ENCODE measurements at places on chromosomes 3 and 15.

- DNase-seq = peak; percentile 99
Observed at GRCh38 chr3:15601399-15602145, at the start of the genes BTD and HACL1. BTD (plus strand) TSS chr3:15601745; CDS start chr3:15635440, 33,695 bp downstream. HACL1 (minus strand) TSS chr3:15601569; CDS start chr3:15601463, 106 bp downstream.

GRCh38 chr15:49152552-49153312 is 2.7 kb downstream of the COPS2 start:
- no peak for DNase-seq

DNA sequence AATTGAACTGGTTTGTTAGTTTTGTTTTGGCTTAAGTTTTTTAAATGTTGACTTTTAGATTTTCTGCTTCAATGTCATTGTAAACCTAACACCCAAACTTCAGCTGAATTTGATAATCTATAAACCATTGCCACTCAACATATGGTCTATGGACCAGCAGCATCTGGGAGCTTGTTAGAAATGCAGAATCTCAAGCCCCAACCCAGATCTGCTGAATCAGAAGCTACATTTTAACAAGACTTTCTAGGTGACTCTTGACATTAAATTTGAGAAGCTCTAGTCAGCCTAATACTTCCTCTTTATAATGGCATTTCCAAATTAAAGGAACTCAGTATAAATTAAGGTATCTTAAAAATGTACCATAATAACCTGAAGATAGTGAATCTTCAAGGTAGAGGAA is 96.5 kb upstream of the THRB start:
- no peak for DNase-seq

DNA sequence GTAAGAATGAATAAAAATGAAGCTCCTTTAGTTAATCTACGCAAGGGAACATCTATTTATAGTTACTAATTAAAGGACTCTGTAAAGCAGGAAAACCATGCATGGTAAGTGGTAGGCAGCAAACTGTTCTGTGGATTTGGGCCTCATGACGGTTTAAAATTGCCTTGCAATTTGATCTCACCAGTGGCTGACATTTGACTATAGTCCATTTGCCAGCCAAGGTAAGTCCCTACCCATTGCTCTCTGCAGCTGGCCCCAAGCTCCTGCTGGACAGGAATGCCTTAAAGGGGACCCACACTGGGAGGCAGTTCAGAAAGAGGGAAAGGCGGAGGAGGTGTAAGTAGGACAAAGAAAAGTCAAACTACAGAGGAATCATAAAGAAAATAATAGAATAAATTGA is 203.3 kb downstream of the PLCL2 start:
- no peak for DNase-seq

DNA sequence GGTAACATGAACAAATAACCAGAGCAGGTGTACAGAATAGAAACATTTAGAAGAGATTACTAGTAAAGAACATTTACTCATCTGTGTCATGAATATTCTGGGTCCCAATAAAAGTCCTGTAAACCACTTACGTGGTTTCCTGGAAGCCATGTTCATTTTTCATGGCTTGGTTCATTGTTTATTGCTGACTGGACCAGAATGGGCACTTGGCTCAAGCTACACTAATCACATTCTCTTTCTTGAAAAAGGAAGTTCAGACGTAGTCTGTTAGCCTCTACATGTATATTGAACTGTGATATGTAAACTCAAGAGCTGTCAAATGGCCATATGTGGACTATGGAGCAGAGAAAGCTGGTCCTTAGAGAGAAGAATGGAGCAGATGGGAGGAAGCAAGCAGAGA is 138.3 kb upstream of the FAM3D start:
- no peak for DNase-seq

- DNase-seq = no peak
Observed at GRCh38 chr3:168336276-168336675, 240.6 kb upstream of the GOLIM4 start.

GRCh38 chr3:77040216-77040615 is 317 bp downstream of the ROBO2 start:
- DNase-seq = no peak

DNA sequence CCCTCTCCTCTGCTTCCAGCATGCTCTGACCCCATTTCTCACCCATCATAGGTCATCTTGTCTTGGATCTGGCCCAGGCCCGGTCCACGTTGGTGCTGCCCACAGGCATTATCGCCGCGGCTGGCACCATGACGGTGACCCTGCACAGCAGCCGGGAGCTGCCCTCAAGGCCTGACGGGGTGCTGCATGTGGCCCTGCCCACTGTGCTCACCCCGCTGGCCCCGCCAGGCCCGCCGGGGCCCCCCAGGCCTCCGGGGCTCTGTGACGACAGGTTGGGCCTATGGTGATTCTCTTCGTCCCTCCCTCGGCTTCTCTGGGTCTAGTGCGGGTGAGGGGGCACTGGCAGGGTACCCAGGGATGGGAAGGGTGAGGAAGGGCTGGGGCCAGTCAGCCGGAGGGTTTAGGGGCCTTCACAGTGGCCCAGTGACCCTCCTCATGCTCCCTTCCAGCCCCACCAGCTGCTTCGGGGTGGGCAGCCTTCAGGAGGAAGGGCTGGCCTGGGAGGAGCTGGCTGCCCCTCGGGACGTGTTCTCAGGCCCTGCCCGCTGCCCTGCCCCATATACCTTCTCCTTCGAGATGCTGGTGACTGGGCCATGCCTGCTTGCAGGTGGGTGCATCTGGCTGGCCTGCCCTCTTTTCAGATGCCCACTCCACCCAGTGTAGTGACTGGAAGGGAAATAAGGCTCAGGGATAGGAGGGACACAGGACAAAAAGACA is 3.9 kb downstream of the VWA5B2 start:
- DNase-seq = no peak

- DNase-seq = no peak
Observed at GRCh38 chr3:46061887-46062286, 34.6 kb upstream of the XCR1 start.

- DNase-seq = no peak
Observed at GRCh38 chr3:50210176-50210509, 5.1 kb downstream of the SLC38A3 start.

GRCh38 chr15:100131321-100132224 is 210.2 kb downstream of the ADAMTS17 start:
- no peak for DNase-seq

Data from T-cell (primary cell).